ENCODE measurements at places on chromosomes 7 and 10.
A peak's percentile ranks its signal among the peaks of the same experiment; 100 is the strongest.

- DNase-seq, result no peak
Measured at GRCh38 chr10:103545366-103545765, 51.9 kb downstream of the NEURL1 start.

- no peak for DNase-seq
Measured at GRCh38 chr7:5694221-5694754, 87.2 kb downstream of the RNF216 start.

- no peak for DNase-seq
Measured at GRCh38 chr10:102639537-102639936, 4.7 kb upstream of the TRIM8 start.

GRCh38 chr7:90747516-90747915 lies 151.4 kb downstream of the CDK14 start:
- DNase-seq, result no peak

- DNase-seq, result no peak
Measured at GRCh38 chr10:125132344-125132743, 28.0 kb downstream of the CTBP2 start.

GRCh38 chr10:36003688-36004087 lies 361.6 kb upstream of the FZD8 start:
- no peak for DNase-seq

GRCh38 chr10:100934084-100934659 lies 21.4 kb downstream of the SLF2 start:
- no peak for DNase-seq

GRCh38 chr10:47179291-47179647 lies 120.7 kb upstream of the GDF10 start:
- no peak for DNase-seq

DNA sequence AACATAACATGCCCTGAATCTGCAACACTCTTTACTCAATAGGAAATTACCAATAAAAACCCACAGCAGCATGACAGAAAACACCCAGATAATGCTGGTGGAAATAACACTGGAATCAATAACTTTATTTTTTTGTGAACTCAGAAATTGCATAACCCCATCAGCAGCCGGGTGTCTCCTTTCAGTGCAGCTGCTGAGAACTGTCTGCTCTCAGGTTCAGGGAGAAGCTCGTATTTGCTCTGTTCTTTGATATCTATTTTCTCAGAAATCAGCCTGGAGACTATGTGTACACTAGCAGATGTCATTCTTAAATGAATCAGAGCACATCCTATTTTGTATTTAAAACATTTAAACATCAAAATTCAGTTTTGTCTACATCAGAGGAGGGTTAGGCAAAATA lies 506.0 kb downstream of the POM121L12 start:
- peak; percentile 76 for DNase-seq

DNA sequence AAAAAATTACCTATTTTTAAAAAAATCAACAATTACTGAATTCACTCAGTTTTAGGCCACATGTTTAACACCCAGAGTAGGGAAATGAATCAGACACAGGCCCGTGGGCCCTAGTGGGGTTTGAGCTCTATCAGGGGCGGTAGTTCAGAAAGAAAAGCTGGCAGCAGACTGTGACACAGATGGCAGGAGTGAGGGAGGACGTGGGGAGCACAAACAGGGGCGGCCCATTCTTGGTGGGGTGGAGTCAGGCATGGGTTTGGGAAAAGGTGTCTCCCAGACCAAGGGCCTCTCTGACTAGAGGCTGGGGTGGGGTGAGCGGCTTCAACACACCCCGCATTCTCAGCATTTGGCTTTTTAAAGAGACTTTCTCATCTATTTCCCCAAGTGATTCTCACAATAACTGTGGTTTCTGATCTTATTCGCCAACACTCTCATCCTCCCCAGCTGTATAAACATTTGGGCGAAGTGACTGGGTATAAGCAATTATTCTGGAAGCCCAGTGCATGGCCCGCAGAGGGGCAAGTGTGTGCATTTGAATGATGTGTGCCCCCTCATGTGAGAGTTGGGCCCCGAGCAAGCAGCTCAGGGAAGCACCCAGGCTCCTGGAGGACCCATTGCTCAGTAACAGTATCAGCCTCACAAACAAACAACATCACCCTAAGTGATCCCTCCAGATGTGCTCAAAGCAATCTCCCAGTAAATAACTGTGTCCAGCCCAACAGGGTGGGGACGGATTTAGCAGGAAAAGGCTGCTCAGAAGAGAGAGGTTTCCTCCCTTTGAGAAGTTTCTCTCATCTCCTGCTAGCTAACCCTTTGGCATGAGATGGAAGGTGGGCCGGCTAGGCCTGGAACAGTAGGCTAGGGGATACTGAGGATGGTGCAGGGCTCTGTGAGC lies 437.6 kb upstream of the ZMIZ1 start:
- DNase-seq, result no peak

- no peak for DNase-seq
Measured at GRCh38 chr7:35738889-35739288, 44.0 kb upstream of the HERPUD2 start.

- DNase-seq, result no peak
Measured at GRCh38 chr10:89332123-89332633, 4.4 kb downstream of the IFIT3 start.

GRCh38 chr7:130943981-130944380 lies 210.0 kb upstream of the KLF14 start:
- no peak for DNase-seq

- no peak for DNase-seq
Measured at GRCh38 chr7:100219271-100219737, 445 bp upstream of the PVRIG start.

GRCh38 chr10:21297603-21298383 lies 227.7 kb downstream of the SKIDA1 start:
- DNase-seq, result no peak

DNA sequence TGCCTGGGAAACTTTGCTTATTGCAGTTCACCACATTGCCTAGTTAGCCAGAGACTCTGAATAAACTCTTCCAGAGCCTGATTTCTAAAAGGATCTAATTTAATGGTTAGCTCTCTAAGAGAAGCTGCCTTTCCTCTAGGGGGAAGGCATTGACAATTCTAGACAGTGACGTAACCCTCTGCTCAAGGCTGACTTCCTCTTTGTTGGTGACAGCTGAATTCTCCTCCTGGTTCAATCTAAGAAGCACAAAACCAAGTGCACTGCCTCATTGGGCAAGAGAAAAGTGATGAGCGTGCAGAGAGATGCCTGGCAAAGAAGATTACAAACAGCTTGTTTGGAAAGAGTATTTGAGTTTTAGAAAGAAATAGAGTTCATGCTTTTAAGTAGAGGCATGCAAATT lies 102.7 kb downstream of the MACC1 start:
- no peak for DNase-seq

DNA sequence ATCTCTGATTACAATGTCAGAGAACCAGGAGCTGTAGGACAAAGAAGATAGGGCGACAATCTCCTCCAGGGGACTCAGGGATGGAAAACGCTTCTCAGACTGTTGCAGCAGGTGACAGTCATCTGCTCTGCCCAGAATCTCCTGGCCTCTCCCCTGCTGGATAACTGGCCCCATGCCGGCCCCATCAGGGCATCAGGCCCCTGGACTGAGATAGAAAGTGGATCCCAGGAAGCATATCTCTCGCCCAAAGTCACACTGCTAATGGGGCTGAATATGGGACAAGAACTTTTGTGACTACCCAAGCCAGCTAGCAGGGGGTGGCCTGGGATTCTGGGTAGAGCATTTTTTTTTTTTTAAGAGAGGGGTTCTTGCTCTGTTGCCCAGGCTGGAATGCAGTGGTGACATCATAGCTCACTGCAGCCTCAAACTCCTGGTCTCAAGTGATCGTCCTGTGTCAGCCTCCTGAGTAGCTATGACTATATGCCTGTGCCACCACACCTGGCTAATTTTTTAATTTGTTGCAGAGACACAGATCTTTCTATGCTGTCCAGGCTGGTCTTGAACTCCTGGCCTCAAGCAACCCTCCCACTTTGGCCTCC lies 20.5 kb upstream of the MLXIPL start:
- no peak for DNase-seq

- no peak for DNase-seq
Measured at GRCh38 chr10:14749070-14749809, 25.5 kb downstream of the FAM107B start.

DNA sequence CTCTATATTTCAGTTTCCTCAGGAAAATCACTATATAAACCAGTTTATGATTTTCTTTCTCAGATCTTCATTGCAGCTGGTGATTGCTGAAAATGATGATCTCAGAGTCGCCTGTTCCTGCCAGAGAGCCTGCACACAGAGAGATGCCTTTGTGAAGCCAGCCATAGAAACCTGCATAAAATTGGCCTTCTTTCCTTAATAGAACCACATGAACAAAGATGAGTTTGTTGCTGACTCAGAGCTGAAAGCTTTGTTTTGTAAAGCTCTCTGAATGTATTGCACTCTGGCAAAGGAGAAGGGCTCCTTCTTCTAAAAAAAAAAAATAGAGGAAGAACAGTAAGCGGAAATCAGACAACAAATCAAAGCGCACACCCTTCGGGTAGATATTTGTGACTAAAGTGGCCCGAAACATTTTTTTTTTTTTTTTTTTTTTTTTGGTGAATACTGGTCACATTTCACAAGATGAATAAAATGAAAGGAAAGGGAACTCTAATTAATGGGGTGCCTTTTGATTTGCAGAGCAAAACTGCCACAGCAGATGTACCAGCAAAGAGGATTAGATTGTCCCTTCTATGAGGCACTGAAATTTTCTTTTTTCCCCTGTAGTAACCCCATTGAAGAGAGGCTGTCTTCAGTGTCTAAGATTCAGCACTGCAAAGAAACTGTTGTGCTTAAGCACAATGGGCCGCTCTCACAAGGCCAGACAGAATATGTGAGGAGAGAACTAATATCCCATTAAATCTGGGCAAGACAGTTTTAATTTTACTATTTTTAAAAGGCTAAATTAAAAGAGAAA lies 75.1 kb upstream of the PTPRZ1 start:
- no peak for DNase-seq

DNA sequence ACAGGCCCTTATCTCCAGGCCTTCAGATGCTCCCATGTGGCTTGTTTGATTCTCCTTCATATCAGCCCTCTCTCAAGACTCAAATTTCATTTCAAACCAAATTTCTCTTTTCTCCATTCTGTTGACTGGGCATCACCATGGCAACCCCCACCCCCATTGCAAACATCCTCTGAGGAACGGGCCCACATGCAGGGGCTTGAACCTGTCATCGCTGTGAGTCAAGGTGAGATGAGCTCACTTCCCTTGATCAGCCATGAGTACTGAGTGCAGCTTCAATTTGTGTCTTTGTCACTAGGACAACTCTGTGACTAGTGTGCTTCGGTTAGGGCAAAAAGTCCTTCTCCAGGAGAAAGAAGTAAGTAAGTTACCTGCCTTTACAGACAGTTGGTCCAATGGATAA lies 41.9 kb downstream of the CALML3 start:
- DNase-seq, result no peak

DNA sequence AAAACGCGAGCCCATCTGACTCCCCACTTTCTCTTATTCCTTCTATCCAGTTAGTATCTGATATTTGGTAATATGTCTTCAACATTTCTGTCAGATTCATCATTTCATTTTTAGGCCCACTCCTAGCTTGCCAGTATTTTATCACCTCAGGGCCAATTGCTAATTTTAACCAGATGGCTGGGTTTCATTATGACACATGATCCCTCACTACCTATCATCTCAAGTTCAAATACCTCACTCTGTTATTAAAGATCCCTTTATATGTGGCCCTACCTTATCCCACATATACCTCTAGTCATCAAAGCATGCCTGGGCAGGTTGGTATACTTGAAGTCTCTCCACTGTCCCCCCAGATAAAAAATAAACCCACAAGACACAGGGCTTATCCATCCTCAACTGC lies 104.9 kb downstream of the RNLS start:
- DNase-seq, result no peak

GRCh38 chr7:28003408-28003807 lies 177.2 kb downstream of the JAZF1 start:
- DNase-seq, result no peak

DNA sequence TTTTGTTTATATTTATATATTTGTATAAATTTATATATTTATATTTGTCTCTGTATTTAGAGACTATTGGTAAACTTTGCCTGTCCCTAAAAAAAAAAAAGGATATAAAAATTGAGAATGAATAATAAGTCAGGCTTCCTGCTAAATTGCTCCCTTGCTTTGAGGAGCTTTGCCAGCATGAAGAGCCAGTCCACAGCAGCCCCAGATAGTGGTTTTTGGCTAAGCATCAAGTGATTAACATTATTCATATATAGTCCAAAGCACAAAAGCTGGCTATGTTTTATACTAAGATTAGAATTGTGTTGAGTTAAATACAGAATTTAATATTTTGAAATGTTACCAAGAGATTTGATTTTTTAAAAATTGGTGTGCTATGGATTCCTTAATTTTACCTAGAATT lies 264.9 kb upstream of the FERD3L start:
- DNase-seq, result no peak

DNA sequence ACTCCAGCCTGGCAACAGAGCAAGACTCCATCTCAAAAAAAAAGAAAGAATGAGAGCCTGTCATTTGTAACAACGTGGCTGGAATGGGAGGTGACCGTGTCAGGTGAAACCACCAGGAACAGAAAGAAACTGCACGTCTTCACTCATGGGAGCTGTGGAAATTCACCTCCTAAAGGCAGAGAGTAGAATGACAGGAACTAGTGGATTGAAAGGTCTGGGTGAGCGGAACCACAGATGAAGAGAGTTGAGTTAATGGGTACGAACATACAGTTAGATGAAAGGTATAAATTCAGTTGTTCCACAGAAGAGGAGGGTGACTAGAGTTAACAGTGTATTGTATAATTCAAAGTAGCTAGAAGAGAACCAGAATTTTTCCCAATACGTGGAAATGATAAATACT lies 78.6 kb downstream of the MAD1L1 start:
- DNase-seq, result no peak

GRCh38 chr7:112529521-112529920 lies 48.7 kb downstream of the LSMEM1 start:
- DNase-seq, result no peak

- DNase-seq, result peak; percentile 37
Measured at GRCh38 chr7:114365791-114366190, 48.8 kb upstream of the FOXP2 start.

Measured in NCI-H1930 (cell line).